ENCODE measurements at places on chromosomes 2 and 18. TPM values are rescaled to one million over a fixed set of nuclear protein-coding genes. Genes with fewer than 3 reads are reported as not detected.

GRCh38 chr2:85275984-85276540, 51.7 kb downstream of the TGOLN2 start:
- DNase-seq, result no peak

- no peak for DNase-seq
Measured at GRCh38 chr18:74243127-74243526, 48.6 kb downstream of the CYB5A start.

- DNase-seq, result no peak
Measured at GRCh38 chr2:81093031-81093430, 788.5 kb upstream of the LRRTM1 start.

GRCh38 chr2:239793836-239794235, 231.3 kb downstream of the NDUFA10 start:
- DNase-seq, result no peak

DNA sequence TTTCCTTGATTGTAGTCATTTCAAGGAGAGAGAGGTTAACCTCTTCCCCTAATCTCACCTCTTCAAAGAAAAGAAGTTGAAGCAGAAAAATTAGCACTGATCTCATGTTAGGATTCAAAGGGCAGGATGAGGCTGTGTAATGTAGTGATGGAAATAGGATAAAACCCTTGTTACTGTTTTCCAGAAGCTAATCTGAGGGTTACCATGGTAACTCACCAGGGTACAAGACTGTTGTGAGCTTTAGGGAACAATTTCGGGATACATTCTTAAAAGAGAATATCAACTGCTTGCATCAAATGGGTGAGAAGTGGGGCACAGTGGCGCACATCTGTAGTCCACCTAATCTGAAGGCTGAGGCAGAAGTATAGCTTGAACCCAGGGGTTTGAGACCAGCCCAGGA, 64.9 kb upstream of the SLC39A10 start:
- no peak for DNase-seq

- no peak for DNase-seq
Measured at GRCh38 chr2:31069643-31070325, 68.5 kb downstream of the GALNT14 start.

GRCh38 chr2:26982102-26982742, 11.8 kb downstream of the MAPRE3 start:
- peak; percentile 49 for DNase-seq

GRCh38 chr2:35978218-35978617, 377.4 kb upstream of the CRIM1 start:
- no peak for DNase-seq

GRCh38 chr2:4675295-4675694, 971.9 kb downstream of the DCDC2C start:
- no peak for DNase-seq

DNA sequence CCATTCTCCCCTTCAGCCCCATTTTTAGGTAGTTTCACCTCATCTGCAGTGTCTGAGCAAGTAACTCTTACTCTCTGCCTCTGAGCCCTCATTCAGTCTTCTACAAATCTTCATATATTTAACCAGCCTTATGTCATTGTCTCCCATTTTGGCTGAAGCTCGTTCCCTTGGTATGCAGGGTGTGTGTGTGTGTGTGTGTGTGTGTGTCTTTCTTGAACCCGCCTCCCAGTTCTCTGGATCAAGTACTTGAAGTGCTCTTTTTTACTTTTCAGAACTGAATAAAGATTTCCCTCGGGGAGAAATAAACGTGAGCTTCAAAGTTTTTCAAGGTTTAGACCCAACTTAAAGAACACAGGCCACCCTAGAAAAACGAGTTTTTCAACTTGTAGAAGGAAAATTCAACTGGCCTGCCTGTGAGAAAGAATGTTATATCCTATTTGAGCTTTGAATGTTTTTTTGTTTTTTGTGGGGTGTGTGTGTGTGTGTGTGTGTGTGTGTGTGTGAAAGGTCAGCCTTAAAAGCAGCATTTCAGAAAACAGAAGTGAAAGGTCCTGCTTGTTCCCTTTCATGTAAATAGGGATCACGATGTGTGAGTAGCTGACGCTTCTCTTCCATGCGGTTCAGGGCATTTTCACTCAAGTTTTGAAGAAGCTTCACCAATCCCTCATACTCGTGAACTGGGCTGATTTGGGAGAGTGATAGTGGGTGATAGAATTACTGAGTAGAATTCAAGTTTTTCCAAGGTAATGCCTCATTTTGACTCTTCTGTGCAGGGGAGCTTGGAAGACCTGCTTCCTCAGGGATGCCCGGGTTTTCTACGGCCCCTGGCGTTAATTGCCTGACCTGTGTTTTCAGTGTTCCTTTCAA, 50.6 kb upstream of the EML6 start:
- DNase-seq, result no peak

DNA sequence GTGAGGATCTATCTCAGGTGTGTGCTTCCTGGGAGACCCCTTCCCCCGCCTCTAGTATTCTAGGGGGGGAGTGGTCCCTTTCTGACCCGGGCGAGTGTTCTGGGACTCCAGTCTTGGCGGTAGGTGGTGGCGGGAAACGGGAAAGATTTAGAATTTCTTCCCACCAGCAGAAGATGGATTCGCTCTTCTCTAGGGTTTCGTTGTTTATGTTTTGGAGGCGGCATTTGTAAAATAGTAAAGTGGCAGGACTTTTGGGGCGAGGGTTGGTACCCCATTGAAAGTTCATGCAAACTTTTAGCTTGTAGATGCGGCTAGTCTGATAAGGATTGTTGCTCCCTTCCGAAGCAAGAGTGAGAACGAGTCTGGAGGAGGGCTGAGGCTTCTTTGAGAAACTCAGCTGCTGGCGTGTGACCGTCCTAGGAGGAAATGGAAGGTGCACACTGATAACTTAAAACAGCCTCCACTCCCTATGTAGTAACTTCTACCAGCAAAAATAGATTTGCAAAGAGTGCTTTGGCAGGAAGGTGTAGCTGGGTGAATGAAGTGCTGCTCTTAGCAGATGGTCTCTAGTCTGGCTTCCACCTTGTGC, 412 bp downstream of the GPD2 start:
- DNase-seq, result peak; percentile 25

DNA sequence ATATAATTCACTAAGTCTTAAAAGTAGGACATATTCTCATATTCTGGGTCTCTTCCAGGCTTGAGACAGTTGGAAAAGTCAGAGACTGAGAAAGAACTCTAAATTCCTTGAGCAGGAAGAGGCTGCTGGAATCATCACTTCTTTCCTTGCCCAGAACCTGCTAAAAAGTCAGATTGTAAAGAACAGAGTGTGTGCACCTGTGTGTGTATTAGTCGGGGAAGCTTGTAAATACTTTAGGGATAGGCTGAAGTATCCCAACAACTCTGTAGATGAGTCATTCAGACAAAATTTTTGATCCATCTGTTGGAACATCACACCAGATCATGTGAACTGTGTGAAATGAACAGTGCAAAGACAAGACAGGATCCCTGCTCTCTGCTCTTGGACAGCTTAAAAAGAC, 16.1 kb downstream of the GAREM1 start:
- peak; percentile 52 for DNase-seq

- DNase-seq, result peak; percentile 46
Measured at GRCh38 chr2:20456636-20457426, 10.0 kb downstream of the RHOB start.

DNA sequence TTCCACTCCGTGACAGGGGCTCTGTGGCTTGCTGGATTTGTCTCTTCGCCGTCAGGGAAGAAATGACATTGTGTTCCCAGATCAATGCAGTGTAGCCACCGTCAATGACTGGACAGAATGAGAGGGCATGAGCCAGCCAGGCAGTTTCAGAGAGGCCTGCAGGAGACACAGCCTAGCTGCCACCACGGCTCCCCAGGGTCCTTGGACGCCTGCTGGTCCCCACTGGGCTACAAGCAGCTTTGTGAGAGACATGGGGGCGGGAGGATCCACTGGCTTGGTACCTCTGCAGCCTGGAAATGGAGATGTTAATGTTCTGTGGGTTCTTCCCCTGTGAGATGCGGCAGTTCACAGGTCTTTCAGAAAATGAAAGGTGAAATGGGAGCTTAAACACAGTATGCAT, 12.1 kb upstream of the AMER3 start:
- DNase-seq, result no peak

- DNase-seq, result no peak
Measured at GRCh38 chr2:12045864-12046291, 299.4 kb downstream of the LPIN1 start.

GRCh38 chr2:168076731-168077130, 170.7 kb downstream of the STK39 start:
- DNase-seq, result no peak

The IL37 gene
- not detected for total RNA-seq

The TWSG1 gene
- 84.2 TPM for total RNA-seq

The ITGB6 gene
- total RNA-seq, result 152 TPM

The MROH2A gene
- total RNA-seq, result not detected

The SPP2 gene
- total RNA-seq, result not detected

The ZNF892 gene
- 4.5 TPM for total RNA-seq

The RTP5 gene
- total RNA-seq, result 0.08 TPM

The CDH19 gene
- total RNA-seq, result not detected

The MAB21L4 gene
- total RNA-seq, result not detected

The DLX2 gene
- 0.47 TPM for total RNA-seq

The FAM124B gene
- total RNA-seq, result 0.10 TPM

Data from myocyte (in vitro differentiated cells).